ENCODE measurements at places on chromosomes 7 and 10.

GRCh38 chr7:155878674-155879073 is 66.4 kb upstream of the SHH start:
- no peak for DNase-seq

GRCh38 chr10:73743327-73743904 is 756 bp upstream of the SEC24C start:
- no peak for DNase-seq

DNA sequence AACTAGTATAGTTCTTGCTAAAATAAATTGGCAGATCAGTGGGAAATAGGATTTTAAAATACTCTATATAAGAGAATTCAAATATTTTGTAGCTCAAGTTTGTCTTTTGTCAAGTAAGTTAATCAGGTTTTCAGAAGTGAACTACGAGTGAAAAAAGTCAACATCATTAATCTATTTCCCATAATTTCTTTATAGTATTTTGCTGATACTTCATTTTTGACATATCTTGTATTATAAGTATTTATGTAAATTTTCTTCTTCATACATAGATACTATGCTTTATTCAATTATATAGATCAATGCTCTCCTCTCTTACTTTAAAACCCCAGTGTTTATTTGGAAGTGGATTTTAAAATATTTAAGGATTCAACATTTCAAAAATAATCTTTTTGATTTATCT is 360.7 kb downstream of the THSD7A start:
- no peak for DNase-seq

DNA sequence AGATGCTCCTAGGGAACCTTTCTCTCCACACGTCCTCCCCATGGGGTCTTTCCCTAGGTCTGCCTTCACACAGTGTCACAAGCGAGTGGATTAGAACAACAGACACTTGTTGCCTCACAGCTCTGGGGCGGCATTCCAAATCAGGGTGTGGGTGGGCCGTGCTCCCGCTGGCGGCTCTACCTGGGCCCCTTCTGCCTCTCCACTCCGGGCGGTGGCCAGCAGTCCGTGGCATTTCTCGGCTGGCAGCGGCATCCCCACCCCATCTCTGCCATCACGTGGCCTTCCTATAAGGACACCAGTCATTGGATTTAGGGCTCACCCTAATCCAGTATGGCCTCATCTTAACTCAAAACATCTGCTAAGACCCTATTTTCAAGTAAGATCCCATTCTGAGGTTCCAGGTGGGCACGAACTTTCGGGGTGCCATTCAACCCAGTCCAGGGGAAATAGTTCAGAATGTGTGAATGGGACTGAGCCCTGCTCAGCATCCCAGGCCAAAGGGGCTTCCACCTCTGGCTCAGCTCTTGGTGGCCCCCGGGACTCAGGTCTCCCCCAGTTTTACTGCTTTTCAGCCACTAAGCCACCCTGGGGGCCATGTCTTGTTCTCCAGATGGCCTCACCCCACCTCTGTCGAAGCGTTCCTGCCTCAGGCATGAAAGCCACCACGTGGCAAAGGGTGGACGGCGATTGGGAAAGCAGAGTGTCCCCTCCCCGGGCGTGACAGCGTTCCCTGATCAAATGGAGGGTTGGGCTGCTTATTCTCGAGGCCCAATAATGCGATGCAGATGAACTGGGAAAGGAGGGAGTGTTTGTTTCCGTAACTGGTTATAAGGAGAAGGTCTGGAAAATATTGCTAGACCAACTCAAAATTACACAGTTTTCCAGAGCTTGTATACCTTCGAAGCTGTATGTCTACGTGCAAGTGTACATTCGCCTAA is 350.0 kb downstream of the GLRX3 start:
- DNase-seq, result no peak
